ENCODE measurements at places on chromosomes 11 and 22.

DNA sequence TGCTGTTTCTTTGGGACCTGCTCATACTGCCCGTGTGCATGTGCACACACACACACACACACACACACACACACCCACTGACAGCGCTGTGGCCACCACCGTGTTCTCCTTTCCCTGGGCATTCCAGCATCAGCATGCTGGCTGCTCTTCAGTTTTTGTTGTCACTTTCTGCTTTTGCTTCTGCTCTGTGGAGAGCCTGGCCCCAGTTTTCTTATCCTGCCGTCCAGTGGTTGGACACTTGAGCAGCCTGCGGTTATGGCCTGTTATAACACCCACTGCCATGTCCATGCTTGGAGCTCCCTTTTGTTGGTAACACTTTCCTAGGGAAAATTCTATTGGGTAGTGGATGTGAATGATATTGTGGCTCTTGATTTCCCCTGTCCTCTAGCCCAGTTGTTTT is 83.6 kb downstream of the OSBP2 start:
- DNase-seq = no peak

GRCh38 chr22:48070083-48070482 is 1307.6 kb downstream of the TBC1D22A start:
- DNase-seq = no peak

GRCh38 chr11:27394781-27395228 is 31.8 kb upstream of the CCDC34 start:
- DNase-seq = no peak

DNA sequence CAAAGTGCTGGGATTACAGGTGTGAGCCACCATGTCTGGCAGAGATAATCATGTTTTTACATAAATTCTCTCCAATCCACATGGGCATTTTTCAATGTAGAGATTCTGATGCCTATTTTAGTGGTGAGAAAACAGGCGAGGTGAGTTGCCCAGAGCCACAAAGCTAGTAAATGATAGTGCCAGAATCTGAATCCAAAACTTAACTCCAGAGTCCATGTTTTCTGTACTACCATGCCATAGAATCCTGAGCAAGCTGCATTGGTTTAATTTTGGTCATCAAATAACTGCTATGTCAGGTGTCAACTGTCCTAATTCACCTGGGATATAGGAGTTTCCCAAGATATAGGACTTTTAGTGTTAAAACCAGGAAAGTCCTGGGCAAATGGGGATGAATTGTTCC is 13.6 kb downstream of the NEFH start:
- DNase-seq = no peak

- DNase-seq = no peak
These were observed 59.7 kb downstream of the NARS2 start for GRCh38 chr11:78514922-78515502.

DNA sequence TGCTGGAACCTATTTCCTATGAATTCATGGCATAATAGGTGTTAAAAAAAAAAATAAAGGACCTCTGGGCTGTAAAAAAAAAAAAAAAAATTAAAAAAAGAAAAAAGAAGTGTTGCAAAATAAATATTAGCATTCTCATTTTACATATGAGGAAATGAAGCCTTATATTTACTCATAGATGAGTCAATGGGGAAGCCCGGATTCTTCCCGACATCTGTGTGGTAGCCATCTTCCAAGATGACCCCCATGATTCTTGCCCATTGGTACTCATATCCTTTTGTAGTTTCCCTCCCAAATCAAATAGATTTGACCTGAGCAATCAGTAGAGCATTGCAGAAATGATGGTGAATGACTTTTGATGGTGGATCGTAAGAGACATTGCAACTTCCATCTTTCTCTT is 3.0 kb upstream of the SWAP70 start:
- peak; percentile 39 for DNase-seq

DNA sequence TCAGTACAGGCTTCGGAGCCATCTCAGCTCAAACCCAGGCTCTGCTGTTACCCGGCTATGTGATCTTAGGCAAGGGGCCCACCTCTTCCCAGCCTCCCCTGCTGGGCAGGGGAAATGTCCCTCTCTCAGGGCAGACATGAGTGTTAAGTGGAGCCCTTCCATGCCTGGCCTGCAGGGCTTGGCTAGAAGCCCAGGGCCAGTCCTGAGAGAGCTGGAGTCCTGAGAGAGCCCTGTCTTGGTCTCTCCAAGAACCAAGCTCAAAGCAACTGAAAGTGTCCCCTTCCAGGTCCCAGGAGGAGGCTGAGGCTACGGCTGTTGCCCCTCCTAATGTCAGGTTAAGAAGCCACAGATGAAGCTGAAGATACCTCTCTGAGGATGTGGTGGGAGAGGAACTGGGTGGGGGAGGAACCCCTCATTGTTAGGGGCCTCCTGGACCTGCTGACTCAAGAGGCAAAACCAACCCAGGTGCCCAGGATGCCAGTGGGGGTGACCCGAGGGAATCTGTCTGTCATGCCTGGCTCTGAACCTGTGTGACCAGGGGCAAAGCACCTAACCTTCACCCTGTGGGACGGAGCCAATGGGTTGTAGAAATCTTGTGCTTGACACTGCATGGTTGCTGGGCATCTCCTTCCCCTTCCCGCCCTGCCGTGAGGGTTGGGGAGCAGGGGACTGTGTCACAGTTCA is 4.2 kb downstream of the ZP1 start:
- no peak for DNase-seq

DNA sequence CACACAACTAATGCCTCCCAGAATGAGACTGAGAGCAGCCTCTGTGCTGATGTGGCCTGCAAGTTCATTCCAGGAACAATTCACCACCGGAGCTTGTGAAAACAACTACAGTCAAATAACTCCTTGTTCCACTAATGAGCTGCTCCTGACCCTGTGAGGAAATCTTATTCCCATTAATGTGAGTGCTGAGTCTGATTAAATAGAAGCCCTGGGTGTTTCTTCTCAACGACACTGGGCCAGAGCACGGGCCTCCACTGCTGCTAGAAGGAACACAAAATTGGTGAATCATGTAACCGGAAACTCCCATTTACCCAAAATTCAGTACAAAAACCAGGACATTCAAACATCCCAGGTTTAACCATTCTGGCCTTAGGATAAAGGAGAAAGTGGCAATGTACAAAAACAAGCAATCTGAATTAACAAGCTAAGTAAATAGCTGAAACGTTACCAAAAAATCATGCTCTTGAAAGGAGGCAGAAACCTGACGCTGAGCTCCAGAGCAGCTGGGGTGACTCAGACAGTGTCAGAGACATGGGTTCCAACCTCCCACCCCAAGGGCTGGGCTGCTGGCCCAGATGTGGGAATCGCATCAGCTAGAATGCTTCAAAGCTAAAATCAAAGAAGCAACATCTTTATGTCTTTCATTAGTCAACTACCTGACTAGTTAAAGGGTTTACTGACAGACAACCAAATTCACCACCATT is 26.7 kb downstream of the SERGEF start:
- no peak for DNase-seq

DNA sequence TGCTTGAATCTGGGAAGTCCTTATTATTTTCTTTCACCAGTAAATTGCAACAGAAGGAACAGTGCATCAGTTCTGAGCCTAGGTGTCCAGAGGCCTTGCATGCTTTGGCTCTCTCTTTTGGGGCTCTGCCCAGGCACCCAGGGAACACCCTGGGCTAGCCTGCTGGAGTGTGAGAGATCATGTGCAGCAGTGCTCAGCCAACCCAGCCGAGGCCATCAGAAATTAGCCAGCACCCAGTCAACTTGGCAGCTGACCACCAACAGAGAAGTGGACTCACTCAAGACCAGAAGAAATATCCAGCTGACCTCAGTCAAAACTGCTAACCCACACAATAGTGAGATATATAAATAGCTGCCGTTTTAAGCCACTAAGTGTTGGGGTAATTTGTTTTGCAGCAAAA is 11.2 kb upstream of the P4HA3 start:
- DNase-seq = no peak

GRCh38 chr22:48605856-48606481 is 1221.7 kb downstream of the BRD1 start:
- DNase-seq = no peak

GRCh38 chr22:31947296-31947695 is 3.0 kb downstream of the YWHAH start:
- peak; percentile 66 for DNase-seq

- DNase-seq = no peak
These were observed 43.6 kb downstream of the UVRAG start for GRCh38 chr11:75858613-75859012.

GRCh38 chr11:73140213-73141030 is 1.7 kb downstream of the FCHSD2 start:
- peak; percentile 62 for DNase-seq

GRCh38 chr11:118714816-118715215 is 35.4 kb upstream of the TREH start:
- DNase-seq = no peak

GRCh38 chr11:72924568-72925190 is 110.5 kb downstream of the ATG16L2 start:
- peak; percentile 77 for DNase-seq

DNA sequence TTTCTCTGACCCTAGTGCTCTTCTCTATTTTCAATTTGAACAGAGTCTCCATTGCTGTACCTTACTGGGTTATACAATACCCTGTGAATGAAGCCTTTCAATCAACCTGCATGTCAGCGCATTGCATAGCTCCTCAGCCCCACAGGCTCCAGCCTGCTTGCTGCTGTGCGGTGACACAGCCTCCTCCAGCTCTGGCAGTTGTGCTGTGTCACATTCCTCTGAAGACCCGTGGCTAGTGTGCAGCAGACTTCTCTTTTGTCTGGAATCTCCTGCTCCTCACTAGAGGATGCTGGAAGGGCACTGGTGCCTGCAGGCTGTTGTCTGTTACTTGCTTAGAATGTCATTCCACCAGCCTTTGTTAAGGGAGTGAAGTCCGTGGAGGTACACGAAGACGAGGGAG is 390.1 kb upstream of the B3GAT1 start:
- no peak for DNase-seq

DNA sequence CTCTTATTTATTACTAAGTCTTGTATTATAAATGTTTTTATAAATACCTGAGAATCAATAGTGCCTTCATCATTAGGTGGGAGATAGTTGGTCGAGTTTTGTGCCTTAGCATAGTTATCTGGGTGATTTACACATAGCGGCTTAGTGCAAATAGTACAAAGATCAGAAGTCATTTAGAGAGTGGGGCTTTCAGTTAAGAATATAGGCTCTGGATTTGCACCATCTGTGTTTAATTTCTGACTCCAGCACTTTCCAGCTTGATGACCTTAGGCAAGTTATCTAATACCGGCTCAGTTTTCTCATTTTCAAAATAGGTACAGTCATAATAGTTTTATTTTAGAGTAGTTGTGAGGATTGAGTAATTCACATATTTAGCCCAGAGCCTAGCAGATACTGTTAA is 26.4 kb downstream of the PDE3B start:
- no peak for DNase-seq

DNA sequence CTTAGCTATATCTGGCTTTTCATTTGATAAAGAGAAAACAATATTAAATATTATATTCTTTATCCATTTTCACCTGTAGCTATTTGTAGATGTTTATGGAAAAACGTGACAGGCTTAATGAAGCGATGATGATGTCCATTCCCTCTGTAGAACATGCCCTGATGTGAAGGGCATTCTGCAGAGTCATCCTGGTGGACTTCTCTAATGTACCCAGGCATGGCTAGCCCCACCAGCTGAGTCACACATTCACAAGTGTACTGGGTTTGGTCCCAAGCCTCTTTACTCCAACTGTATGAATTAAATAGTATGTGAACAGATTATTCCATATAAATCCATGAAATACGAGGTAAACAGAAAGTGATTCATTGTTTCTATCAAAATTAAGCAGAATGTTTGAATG is 139.3 kb downstream of the CADM1 start:
- no peak for DNase-seq

- DNase-seq = no peak
These were observed 19.5 kb upstream of the RASSF10 start for GRCh38 chr11:12989428-12990161.

- DNase-seq = peak; percentile 43
These were observed 395.7 kb downstream of the MN1 start for GRCh38 chr22:27405672-27406388.

DNA sequence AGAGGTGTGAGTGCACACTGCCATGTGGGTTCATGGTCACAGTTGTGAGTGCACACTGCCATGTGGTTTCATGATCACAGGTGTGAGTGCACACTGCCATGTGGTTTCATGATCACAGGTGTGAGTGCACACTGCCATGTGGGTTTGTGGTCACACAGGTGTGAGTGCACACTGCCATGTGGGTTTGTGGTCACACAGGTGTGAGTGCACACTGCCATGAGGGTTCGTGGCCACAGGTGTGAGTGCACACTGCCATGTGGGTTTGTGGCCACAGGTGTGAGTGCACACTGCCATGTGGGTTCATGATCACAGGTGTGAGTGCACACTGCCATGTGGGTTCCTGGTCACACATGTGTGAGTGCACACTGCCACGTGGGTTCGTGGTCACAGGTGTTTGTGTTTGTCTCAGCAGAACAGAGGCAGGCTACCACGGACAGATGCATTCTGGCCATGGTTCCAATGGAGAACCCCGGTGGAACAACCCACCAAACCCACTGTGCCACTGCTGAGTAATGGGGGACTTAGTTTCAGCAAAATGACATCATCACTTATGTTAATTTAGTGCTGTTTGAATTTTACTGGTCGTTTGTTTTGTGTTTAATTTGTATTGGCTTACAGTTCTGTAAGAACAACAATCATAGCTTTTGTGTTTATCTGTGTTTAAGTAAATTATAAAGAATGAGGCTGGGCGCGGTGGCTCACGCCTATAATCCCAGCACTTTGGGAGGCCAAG is 57.2 kb downstream of the RPS6KA4 start:
- DNase-seq = no peak

GRCh38 chr22:33328789-33329296 is 270.7 kb upstream of the SYN3 start:
- DNase-seq = no peak

DNA sequence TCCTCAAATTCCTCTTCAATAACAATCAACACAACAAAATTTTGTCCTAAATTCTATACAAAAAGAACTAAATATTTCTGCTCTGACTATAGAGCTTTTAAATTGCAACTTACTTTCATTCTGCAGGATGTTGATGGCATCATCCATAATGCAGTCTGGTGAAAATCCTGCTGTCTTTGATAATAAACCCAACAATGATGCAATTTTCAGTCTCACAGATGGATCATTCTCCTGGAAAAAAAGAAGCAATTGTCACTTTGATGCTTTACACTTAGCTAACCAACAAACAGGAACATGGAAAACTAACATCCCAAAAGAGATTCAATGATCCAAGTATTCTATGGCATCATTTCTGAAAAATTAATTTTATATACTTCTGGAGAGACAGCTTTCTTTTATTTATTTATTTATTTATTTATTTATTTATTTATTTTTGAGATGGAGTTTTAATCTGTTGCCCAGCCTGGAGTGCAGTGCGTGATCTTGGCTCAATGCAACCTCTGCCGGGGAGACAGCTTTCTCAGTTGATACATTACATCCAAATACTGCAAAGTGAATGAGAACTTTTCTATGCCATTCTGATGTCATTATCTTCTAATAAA is 13.0 kb downstream of the INTS4 start:
- DNase-seq = no peak

DNA sequence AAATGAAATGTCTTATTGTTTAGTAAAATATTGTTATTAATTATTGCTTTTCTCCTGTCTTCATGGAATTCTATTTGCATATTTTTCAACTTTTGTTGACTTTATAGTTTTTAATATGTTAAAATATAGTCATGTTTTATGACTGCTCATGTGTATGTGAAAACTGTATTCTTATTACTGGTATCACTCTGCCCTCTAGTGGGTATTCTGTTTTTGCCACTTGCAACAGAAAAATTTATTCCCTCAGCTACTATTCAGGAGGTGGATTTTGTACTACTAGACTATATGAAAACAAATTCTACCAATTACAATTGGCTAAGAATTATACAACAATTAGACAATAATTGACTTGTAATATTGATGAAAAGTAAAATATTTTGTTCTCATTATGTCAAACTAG is 45.0 kb downstream of the OR4C6 start:
- DNase-seq = peak; percentile 32

GRCh38 chr11:83702796-83703195 is 416.6 kb upstream of the CCDC90B start:
- DNase-seq = no peak
